Epithelial cell of proximal tubule (primary cell): ENCODE measurements at places on chromosomes 5 and 9. TPM values are rescaled to one million over a fixed set of nuclear protein-coding genes. Genes with fewer than 3 reads are reported as not detected.

LCN12 gene
- 1.2 TPM in 1 of 2 replicates, not detected in the other for total RNA-seq

AIF1L gene
- total RNA-seq: 52.5 and 71.6 TPM in 2 replicates

- DNase-seq: no peak
Observed at GRCh38 chr5:1245905-1246576, 20.9 kb downstream of the SLC6A18 start.

- no peak for DNase-seq
Observed at GRCh38 chr5:40364441-40364840, 315.3 kb upstream of the PTGER4 start.

- no peak for DNase-seq
Observed at GRCh38 chr5:72313141-72313540, 6.9 kb downstream of the MRPS27 start.

- no peak for DNase-seq
Observed at GRCh38 chr5:52987711-52988331, 1.3 kb upstream of the ITGA2 start.

- no peak for DNase-seq
Observed at GRCh38 chr9:129138476-129139232, 27.4 kb downstream of the PTPA start.

DNA sequence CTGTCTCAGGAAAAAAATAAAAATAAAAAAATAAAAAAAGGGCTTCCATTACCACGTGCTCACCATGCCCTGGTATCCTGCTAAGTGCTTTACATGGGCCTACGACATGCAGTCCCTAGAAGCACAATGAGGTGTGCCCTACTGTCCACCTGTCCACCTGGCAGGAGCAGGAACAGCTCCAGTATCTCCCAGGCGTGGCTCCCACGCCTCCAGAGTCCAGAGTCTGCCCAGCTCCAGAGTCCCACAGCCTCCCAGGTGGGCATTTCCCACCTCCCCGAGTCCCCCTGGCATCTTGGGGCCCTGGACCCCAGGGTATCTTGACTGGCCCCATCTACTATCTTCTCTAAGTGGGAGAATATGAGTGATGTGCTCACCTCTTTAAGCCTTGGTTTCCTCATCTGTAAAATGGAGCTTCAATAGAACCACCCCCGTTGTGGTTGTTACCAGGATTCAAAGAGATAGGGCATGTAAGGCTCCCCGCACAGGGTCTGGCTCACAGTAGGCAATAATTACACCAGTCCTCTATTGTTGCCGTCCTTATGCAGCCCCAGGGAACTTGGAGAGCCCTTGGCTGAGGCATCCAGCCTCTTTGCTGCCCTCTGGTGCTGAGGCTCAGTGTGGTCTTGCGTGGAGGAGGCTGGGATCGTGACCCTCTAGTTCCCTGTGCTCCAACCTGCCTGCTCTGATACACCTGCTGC is 8.9 kb downstream of the CXCL14 start:
- DNase-seq: no peak

DNA sequence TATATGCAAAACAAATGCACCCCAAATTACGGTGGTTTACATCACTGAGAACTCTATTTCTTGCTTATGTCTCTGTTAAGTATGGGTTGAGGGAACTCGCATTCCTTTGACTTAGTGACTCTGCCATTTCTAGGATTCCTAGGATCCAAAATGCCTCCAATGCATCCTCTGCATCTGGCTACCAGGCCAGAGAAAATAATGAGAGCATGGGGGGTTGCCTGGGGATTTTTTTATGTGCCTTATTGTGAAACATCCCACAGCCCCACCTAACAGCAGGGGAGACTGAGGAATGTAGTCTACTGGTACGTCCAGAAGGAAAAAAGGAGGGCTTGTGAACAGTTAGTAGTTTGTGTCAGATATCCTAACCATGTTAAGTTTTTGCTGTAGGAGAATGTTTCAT is 466.0 kb upstream of the ARRDC3 start:
- no peak for DNase-seq

DNA sequence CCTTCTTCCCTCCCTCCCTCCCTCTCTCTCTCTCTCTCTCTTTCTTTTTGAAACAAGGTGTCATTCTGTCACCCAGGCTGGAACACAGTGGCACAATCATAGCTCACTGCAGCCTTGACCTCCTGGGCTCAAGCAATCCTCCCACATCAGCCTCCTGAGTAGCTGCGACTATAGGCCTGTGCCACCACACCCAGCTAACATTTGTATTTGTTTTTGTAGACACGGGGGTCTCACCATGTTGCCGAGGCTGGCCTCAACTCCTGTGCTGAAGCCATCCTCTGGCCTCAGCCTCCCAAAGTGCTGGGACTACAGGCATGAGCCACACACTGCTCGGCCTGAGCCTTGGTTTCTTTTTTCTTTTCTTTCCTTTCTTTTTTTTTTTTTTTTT is 45.8 kb downstream of the PLPP7 start:
- DNase-seq: no peak

CPLANE1 gene
- total RNA-seq: 9.3 and 12.5 TPM in 2 replicates

DNA sequence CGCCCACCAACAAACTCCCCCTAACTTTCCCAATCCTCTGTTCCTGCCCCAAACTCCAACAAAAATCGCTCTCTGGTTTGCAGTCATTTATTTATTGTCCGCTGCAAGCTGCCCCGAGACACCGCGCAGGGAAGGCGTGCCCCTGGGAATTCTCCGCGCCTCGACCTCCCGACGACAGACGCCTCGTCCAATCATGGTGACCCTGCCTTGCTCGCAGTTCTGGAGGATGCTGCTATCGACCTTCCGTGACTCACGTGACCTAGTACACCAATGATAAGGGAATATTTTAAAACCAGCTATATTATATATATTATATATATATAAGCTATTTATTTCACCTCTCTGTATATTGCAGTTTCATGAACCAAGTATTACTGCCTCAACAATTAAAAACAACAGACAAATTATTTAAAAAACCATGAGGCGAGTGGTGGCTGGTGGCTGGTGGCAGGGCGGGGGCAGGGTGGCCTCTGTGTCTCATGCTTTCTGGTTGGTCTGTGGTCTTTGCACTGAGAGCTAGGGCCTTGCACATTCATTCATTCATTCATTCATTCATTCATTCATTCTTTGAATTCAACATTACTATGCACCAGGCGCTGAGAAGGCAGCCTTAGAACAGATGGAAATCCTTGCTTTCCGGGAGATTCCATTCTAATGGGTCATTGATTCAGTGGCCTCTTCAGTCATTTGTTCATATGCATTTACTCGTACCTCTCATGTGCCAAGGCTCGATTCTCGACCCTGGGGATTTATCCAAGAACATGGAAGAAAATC is 37.9 kb downstream of the FGF18 start:
- DNase-seq: no peak

GRCh38 chr9:131411719-131412681 is 18.1 kb downstream of the PRRC2B start:
- no peak for DNase-seq

DNA sequence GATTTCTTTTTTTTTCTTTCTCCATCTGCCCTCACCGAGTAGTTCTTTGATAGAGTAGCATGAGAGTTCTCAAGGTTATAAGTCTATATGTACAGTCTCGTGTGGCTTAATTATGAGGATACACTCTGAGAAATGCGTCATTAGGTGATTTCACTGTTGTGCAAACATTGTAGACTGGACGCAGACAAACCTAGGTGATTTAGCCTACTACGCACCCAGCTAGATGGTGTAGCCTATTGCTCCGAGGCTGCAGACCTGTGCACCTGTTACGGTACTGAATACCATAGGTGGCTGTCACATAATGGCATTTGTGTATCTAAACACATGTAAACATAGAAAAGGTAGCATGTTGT is 26.9 kb upstream of the CORO2A start:
- DNase-seq: no peak

GRCh38 chr9:86434039-86434726 is 80.0 kb upstream of the TUT7 start:
- peak; percentile 61 for DNase-seq

DNA sequence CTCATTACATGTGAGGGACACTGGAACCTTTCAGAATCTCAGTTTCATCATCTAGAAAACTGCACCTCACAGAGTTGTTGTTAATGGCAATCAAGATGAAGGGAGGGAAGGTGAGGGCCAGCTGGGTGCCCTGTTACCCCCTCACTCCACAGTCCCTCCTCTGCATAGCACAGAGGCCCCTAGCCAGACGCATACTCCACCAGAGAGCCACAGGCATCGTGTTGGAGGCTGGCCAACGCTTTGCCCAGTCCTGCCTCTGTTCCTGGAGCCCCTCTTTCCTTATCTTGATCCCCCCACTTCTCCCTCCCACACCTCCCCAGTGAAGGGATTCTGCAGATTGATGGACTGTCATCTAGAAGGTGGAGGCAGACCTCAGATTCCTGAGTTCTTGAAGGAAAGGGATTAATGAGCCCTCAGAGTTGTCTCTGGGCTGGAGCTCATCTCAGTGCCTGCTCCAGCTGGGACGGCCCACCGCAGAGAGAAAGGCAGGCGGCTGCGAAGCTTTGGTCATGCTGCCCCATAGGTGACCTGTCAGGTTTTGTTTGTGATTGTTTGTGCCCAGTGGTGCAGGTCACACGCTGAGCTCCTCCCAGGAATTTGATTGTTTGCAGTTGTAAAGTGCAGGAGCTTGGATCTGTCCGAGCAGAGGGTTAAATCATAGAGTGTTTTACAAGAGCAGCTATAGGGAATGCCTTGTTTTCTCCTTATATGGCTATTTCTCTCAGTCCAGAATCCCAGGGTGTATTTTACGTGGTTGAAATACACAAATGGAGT is 487.3 kb downstream of the CCDC171 start:
- DNase-seq: no peak

DNA sequence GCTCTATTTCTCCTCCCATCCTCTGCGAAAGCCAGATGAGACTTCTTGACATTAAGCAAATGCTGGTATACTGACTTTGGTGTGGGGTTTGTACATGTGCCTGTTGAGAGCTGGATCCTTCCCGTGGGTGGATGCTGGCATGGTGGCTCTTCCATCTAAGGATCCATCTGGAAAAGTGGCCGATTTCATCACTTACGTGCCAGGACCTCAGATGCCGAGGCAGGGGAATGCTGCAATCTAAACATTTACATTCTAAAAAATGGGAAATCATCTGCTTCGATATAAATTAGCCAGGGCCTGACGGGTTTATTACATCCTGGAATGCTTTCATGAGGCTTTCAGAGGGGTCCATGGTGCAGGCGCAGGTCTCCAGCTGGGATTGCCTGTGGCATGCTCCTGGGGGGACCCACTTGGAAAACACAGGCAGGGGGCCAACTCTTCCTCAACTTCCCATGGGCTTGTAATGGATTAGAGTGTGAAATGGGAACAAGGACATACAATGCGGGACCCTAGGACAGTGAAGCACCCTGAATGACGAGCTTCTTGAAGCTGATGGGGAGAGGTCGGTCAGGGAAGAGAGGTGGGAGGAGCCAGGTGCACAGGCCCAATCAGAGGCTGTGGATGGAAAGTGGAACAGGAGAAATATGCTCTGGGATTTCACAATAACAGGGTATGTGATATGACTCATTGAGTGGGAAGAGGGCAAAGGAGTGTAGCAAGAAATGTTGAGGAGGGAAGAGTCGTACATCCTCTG is 105.5 kb upstream of the PITX1 start:
- peak; percentile 47 for DNase-seq

GRCh38 chr5:137401946-137402345 is 97.2 kb downstream of the SPOCK1 start:
- DNase-seq: no peak

UGT3A2 gene
- not detected in 2 replicates for total RNA-seq

DNA sequence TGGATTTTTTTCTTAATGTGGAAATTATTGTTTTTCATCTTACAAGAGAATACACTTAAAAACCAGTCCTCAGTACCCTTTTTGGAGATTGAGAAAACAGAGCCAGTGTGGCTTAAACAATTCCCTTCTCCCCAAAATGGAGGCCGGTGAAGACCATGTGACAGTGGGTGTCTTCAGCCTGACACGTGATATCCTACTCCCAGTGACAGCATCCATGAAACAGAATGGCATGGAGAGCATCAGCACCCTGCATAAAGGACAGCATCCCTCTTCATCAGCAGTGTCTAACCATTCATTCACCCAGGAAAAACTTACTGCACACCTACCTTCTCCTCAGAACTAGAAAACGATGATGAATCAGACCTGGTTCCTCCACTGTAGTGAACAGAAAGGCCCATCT is 103.4 kb upstream of the RAI14 start:
- no peak for DNase-seq

BTNL3 gene
- total RNA-seq: not detected in 2 replicates
